ENCODE measurements at places on chromosomes 3 and 15.

GRCh38 chr3:24756101-24756888, 261.6 kb upstream of the THRB start:
- DNase-seq: no peak

DNA sequence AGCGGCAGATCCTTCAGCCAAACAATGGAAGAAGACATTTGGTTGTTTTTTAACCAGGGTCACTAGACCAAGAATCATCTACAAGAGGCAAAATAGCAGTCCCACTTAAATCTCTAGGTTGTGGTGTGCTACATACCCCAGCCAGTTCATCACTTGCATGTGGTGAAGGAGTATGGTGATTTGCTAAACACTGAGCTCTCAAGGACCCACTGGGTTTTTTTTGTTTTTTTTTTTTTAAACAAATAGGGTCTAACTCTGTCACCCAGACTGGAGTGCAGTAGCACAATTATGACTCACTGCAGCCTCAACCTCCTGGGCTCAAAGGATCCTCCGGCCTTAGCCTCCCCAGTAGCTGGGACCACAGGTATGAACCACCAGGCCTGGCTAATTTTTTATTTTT, 508.0 kb downstream of the FOXP1 start:
- no peak for DNase-seq

DNA sequence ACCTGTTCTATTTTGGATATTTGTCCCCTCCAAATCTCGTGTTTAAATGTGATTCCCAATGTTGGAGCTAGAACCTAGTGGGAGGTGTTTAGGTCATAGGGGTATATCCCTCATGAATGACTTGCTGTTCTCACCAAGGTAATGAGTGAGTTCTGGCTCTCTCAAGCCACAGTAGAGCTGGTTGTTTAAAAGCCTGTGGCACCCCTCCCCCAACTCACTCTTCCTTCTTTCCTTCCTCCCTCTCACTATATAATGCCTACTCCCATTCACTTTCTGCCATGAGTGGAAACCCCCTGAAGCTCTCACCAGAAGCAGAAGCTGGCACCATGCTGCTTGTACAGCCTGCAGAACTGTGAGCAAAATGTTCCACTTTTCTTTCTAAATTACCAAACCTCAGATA, 341.1 kb downstream of the SI start:
- DNase-seq: no peak

DNA sequence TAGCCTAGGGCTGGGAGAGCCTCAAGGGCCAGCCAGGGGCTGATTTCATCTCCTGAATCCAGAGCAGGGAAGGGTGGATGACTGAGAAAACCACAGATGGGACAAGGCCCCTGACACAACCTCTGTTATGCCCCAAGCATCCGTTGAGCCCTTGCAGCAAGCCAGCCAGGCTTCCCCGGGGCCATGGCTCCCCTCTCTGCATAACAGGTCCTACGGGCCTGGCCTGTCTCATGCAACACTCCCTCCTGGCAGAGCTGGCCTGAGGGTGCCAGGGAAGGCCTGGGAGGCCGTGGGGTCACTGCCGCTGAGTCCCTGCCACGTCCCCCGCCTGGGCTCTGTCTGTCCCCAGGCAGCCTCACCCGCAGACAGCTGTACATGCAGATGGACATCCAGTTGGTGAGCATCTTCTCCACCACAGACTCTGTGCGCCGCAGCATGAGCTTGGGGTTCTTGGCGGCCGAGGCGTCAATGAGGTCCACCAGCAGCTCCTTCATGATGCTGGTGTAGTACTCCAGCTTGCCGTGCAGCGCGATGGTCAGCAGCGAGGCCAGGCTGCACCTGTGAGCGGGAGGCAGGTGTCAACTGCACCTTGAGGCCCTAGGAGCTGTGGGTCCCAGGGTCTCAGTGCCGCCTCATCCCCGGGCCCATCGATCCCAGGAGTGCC, 22.1 kb downstream of the H1-8 start:
- DNase-seq: no peak

DNA sequence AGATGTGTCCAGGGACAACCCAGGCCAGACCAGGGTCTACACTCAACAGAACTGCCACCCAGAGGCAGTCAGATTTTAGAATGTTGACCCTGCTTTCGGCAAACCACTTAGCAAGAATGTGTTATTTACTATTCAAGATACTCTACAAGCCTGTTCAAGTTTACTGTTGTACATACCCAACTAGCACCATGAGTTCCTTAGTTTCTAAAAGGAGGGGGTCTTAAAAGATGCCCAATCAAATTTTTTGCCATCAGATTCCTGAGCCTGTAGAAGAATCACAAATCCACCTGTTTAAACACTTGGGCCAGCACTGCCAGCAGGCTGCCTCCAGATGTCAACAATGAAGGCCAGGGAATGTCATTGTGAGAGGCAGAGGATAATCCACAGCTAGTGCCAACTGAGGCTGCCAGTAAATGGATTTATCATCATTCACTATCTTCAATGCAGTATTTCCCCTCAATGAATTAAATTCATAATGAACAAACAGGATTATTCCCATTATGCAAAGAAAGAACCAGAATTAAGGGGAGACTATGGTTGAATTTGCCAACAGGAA, 43.5 kb upstream of the SNRPA1 start:
- no peak for DNase-seq

- no peak for DNase-seq
Observed at GRCh38 chr15:90294601-90295269, 29.3 kb downstream of the NGRN start.

DNA sequence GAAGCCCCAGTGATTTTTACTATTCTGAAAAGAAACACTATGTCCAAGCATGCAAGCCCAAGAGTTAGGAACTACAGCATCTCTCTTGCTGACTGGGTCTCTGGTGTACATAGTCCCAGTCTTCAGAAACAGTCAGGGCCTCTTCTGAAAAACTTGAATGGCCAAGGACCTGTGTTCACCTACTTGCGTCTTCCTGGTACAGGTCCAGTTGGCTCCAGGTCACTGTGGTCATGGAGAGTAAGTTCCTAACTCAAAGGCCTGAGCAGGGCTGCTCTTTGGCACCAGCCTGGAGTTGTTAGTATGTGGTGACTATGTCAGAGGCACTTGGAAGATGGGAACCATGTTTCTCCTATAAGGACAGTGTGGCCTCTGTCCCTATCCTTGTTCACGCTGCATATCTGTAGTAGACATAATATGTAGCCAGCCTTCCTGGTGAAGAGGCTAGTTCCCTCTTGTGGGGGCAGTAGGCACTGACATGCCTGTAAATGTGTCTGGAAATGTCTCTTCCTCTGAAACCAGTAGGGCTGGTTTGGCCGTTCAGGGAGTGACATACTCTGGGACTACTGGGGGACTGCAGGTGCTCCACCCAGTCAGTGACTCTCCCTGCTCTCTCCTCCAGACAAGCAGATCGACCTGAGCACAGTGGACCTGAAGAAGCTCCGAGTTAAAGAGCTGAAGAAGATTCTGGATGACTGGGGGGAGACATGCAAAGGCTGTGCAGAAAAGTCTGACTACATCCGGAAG, 2.6 kb upstream of the RBM15B start:
- DNase-seq: no peak

DNA sequence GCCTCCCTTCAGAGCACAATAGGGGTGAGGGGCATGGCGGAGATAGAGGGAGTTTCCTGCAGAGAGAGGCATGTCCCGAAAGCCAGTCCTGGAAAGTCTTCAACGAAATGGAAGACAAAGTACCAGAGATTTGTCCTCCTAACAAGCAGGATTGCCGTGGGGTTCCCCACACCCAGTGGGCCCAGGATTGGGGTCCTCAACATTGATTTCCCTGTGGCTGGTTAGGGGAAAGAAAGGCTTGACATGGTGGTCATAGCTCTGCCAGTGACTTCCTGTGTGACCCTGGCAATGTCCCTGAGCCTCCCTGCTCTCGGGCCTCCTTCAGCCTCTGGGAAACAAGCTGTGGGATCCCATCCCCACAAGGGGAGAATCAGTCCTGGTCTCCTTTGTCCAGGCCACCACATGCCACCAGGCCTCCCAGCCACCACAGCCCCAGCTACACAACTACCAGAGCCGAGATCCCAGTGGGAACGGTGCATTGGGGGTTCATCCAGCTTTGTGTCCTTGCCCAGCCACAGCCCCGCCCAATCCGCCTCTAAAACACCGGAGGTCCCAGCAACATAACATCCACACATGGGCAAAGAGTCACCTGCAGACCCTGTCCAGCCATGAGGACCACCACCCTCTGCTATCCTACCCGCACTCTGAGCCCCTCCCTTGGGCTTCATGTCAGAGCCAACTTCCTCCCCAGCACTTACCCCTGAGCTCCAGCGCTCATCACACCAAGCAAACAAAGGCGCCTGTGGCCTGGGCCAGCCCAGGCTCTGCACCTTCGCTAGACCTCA, 63.0 kb downstream of the ADAMTS17 start:
- no peak for DNase-seq

DNA sequence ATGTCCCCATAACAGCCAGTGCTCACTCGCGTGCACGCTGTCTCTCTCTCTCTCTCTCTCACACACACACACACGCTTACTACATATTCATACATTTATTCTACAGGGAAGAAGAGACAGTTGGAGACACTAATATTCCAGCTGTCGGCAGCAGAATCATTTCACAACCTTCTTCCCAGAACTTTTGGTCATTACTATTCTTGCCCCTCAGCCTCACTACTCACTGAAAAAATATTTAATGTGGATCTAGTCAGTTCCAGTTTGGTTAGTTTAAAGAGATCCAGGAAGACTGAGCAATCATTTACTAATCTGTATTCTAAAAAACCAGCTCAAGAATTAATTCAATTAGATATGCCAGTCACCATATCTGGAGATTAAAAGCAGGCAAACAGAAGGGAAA, 394.9 kb downstream of the PTPRG start:
- no peak for DNase-seq

DNA sequence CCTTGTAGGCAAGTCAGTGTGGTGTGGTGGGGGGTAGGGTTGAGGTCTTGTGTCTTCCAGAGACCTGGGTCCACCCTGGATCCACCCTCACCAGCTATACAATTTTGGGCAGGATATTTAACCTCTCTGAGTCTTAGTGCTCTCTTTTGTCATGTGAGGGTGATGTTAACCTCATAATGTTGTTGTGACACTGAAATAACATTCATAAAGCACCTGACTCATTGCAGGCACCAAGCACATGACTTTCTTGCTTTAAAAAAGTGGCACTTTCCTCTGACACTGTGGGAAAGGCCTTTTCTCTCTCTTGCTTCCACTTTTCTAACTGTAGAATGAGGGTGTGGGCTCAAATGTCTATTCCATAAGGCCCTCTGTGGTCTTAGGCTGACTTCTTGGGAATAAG, 75.5 kb downstream of the SCN10A start:
- DNase-seq: no peak

DNA sequence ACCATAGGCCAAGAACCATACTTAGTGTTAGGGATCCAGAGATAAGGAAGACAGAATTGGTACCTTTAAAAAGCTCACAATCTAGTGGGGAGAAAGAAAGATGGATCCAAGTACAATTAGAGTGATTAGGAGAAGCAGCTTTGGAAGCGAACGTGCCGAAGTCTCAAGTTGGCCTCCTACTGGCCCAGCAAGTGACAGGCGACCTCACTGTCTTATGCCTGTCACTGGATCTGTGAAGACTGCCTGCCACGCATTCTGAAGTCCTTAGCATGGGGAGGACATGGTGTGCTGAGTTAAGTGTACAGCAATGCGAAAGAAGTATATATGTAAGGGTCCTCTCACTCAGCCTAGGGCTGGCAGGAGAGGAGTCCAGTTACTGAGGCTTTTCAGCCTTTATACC, 141.0 kb downstream of the GABRB3 start:
- no peak for DNase-seq

DNA sequence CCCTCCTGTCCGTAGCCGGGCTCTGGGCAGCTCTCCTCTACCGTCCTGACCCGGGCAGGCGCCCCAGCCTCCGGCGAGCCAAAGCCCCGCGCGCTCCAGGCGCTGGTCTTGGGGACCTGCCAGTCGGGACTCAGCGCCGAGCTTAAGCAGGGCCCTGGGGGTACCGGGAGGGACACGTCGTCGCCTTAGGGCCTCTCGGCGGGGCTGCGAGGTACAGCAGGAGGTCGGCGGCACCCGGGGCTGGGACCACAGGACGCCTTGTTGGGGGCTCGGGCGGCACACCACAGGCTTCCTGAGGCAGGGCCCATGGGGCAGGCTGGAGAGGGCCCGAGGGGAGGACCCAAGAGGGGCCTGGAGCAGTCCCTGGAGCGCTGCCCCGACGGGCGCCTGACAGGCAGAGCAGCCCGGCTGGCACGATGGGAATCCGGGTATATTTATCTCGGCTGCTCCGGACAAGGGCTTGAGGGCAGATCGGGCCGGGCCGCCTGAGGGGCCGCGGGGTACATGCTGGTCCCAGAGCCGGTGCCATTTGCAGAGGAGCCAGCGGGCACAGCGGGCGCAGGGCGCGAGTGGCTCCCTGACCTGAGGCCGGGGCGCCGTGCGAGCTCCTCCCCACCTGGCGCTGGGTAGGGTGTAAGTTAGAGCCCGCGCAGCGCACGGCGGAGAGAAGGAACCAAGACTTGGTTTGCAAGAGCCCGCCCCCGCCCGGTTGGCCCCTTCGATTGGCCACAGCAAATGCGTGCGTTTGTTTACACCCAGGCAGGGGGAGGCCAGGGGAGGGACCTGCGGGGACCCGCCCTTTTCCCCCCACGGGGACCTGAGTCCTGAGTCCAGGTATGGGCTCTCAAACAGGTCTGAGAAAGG, 574 bp downstream of the SLC38A3 start:
- no peak for DNase-seq

- DNase-seq: no peak
Observed at GRCh38 chr15:88651136-88651732, 12.4 kb downstream of the ISG20 start.

- peak; percentile 19 for DNase-seq
Observed at GRCh38 chr3:53938645-53939044, 47.0 kb upstream of the SELENOK start.

GRCh38 chr3:99172736-99173657, 271.5 kb upstream of the DCBLD2 start:
- peak; percentile 33 for DNase-seq

- no peak for DNase-seq
Observed at GRCh38 chr3:98109807-98110549, 20.5 kb upstream of the OR5H1 start.

GRCh38 chr3:151256749-151257148, 21.6 kb downstream of the P2RY14 start:
- no peak for DNase-seq

DNA sequence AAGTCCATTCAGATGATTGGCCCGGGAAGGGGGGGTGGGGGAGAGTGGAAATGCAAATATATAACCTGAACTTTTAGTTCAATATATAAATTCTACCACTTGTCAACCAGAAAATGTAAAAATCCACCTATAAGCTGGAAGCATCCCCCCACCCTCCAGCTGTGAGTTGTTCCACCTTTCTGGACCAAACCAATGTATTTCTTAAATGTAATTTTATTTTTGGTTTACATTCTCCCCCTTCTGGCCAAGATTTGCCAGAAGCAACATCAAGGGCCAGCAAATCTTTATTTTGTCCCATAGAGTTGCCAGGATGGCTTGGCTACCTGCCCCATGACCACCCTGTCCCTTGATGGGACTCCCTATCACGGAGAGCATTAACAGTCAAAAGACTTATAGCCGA, 545.7 kb downstream of the TBL1XR1 start:
- no peak for DNase-seq

DNA sequence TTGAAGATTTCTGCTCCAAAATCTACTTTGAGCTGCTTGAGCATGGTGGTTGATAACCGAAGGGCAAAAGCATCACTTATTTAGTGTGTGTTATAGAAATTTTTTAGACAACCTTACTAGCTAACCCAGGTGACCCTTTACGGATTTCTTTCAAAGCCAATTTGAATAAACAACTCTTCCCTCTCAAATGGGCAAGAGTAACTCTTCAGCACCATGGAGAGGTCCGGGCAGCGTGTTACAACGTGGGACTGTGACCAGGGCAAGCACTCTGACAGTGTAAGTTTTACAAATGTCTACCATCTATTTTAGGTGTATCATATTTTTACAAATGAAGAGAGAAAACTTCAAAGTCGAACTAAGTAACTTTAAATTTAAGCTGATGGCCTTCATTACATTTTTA, 471.8 kb downstream of the MFSD1 start:
- DNase-seq: no peak
